ENCODE measurements at places on chromosomes 2 and 18. TPM values are rescaled to one million over a fixed set of nuclear protein-coding genes. Genes with fewer than 3 reads are reported as not detected.

Gene CIB4
- total RNA-seq = not detected

Gene RGPD4
- not detected for total RNA-seq

Gene SLC9A4
- total RNA-seq = not detected

Gene DTNA
- total RNA-seq = 11.7 TPM

Gene C2orf81
- 0.53 TPM for total RNA-seq

Gene NGEF
- 1.3 TPM for total RNA-seq

Gene RTTN
- total RNA-seq = 10.1 TPM

Gene GPAT2
- total RNA-seq = not detected

Gene TSGA10
- 3.0 TPM for total RNA-seq

DNA sequence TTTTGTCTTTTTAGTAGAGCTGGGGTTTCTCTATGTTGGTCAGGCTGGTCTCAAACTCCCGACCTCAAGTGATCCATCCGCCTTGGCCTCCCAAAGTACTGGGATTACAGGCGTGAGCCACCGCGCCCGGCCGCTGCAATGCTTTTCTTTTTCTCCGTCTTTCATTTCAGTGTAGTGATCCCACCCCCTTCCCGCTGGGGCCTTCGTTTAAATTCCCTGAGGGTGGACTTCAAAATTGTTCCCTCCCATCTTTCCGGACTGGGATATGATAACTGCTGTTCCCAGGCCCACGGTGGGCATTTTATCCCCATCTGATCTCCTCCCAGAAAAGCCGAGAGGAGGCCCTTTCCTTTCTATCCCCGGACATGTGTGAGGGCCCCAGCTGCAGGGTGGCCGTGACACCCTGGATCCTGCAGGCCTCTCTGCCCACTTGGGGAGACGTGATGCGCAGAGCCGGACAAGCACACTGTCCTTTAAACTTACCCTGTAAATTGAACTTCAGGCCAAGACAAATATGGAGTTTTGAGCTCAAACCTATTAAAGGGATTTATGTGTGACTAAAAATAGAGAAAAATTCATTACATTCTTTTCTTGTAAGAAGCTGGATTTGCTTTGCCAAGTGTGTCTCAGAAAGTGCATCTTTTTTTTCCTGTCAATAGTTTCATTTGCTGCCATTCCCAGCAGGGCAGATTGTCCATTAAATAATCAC, 54.5 kb upstream of the AFF3 start:
- DNase-seq = no peak

DNA sequence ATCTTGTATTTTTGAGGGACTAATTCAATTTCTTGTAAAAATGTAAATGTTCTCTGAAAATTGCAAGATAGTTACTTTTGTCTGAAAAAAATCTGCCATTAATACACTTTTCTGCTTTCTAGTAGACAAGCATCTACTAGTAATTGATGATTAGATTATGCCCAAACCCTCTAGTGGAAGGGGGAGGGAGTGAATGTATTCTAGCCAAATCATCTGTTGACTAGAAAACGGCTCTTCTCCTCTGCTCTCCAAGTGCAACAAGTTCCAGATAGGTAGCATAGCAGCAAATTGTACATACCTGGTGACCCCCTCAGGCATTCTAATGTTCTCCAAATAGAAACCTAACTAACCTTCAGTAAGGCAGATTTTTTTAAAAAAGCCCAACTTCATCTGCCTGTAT, 58.6 kb downstream of the RELCH start:
- no peak for DNase-seq

- DNase-seq = no peak
Measured at GRCh38 chr2:73091696-73092095, 20.2 kb upstream of the SFXN5 start.

DNA sequence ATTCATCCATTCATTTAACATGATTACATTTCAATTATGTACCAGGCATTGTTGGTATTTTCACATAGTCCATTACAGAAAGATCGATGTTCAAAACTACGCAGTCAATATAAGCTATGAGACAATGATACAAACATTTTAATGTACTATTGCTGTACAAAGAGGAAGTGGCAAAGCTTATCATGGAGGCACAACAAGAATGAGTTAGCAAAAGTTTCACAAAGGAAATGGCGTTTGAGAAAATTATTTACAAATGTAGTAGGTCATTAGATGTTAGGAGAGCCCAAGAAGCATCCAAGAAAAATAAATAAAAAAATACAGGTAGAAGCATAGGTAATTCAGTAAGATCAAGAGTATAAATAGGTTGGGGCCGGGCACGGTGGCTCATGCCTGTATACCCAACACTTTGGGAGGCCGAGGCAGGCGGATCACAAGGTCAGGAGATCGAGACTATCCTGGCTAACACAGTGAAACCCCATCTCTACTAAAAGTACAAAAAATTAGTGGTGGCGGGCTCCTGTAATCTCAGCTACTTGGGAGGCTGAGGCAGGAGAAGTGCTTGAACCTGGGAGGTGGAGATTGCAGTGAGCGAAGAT, 1730.8 kb upstream of the CELF4 start:
- DNase-seq = no peak

DNA sequence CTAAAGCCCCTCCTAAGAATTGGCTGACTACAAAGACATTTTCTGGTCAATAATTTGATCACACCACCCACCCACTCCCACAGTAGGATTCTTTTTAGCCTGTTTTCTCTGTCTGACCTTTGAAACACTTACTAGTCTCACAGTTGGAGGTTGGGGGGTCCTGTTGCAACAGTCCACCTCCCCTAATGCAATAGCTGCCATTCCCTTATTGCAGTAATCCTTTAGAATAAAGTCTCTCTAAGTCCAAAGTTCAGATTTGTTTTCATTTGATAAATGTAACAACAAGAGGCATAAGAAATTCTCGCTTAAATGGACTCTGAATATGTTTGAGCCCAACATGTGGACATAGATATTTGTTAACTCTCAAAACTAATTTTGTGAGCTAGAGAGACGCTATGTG, 1326.8 kb upstream of the TMEFF2 start:
- DNase-seq = no peak

GRCh38 chr2:128454980-128455720, 136.5 kb upstream of the HS6ST1 start:
- DNase-seq = no peak

DNA sequence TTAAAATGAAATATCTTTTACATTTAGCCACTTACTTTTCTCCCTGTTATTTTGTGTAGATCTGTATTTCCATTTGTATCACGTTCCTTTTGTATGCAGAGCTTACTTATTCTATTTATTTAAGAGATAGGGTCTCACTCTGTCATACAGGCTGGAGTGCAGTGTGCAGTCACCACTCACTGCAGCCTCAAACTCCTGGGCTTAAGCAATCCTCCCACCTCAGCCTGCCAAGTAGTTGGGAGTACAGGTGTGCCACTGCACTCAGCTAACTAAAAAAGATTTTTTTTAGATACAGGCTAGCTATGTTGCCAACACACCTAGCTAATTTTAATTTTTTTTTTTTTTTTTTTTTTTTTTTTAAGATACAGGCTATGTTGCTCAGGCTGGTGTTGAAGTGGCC, 10.9 kb downstream of the PTPN18 start:
- DNase-seq = no peak

DNA sequence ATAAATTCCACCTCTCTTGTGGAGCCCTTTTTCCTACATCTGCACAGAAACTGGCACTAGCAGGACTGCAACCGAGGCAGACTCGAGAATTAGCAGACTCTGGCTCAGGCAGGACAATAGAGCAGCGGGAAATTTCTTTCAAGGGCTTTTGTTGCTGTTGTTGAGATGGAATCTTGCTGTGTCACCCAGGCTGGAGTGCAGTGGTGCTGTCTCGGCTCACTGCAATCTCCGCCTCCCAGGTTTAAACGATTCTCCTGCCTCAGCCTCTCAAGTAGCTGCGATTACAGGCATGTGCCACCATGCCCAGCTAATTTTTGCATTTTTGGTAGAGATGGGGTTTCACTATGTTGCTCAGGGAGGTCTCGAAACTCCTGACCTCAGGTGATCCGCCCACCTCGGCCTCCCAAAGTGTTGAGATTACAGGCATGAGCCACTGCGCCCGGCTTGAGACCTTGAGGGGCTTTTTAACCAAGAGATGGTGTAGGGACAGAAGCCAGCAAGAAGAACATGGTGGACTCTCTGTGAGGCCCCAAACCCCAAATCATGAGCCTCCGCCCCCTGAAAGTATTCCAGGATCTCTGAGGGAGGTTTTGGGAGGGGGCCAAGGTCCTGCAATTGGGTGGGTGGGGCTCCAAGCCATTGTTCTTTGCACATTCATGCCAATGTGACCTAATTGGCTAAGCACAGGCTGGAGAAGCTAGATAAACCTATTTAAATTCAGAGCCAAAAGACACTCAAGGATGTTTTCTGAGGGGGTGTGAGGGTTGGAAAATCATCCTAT, 68.4 kb upstream of the MSH2 start:
- no peak for DNase-seq

GRCh38 chr2:26822877-26823276, 25.1 kb upstream of the DPYSL5 start:
- DNase-seq = no peak

DNA sequence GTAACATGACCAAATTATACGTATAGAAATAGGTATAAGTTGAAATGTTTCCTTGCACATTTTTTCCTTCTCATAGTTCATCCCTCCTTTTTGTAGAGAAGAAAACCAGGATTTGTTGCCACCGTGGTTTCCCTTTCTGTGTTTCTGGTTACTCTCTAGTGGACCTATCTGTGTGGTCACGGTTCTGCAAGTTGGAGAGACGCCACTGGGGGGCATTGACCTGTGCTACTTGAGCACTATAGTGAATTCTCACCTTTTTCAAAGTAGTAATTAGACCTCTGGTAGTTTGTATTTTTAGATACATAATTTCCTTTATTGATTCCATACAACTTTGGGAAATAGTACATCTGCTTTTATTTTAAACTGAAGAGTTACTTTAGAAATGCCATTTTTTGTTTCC, 444.8 kb downstream of the PTPRM start:
- no peak for DNase-seq

DNA sequence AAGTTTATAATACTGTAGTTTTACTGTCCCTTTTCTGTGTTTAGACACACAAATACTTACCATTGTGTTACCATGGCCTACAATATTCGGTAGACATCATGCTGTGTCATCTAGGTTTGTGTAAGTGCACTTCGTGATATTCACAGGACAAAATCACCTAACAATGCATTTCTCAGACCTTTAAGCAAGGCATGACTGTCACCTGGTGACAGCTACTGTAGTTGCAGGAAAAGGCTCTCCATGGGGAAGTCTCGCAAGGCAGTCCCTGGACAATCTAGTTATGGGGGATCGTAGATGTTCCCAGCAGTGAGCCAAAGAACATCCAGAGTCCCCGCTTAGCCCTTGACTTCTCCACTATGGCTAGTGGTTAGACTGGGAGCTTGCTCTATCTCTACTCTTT, 73.1 kb downstream of the EIF2AK3 start:
- no peak for DNase-seq

DNA sequence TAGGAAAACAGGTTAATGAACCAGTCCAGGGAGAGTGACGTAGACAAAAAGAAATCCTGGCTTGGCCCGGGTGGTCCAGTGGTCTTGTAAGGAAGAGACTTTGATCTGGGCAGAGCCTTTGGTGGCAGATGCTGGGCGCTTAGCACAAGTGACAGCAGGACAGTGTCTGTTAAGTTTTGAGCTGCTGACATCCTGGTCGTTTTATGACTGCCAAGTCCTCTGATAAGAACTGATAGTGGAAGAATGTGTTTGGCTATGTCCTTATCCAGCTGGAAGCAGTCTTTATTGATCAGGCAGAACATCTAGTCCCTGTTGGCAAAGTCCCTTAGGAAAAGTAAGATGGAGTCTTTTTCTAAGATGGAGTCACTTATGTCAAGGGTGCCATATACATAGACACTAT, 27.4 kb upstream of the ZNF407 start:
- DNase-seq = no peak

DNA sequence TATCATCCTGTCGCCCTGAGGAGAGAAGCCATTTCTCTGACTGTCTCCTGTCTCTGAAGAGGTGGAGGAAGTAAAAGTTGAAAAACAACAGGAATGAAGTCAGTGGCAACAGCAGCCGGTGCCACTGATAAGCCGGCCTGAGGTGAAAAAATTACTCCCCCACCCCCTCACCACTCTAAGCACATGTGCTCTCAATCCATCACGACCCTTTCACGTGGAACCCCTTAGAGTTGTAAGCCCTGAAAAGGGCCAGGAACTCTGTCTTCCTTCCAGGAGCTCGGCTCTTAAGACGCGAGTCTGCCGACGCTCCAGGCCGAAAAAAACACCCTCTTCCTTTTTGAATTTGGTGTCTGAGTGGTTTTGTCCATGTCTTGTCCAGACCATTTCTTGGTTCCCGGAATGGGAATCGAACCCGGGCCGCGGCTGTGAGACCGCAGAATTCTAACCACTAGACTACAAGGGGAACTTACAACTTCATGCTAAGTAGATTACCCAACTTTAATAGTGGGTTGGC, 40.7 kb upstream of the TRIM43 start:
- no peak for DNase-seq
